GM23248 (cell line): ENCODE measurements at places on chromosomes 16 and 17.

- no peak for DNase-seq
These were observed 13.4 kb upstream of the SLC38A8 start for GRCh38 chr16:84055801-84056634.

DNA sequence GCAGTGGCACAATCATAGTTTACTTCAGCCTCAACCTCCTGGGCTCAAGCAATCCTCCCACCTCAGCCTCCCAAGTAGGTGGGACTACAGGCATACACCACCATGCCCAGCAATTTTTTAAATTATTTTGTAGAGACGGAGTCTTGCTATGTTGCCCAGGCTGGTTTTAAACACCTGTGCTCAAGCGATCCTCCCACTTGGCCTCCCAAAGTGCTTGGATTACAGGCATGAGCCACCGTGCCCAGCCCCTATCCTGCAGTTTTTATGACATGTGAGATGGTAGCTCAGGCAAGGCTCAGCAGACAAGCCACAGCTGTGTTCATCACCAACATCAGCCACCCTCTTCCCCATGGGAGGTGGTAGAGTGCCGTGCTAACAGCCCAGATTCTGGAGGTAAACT, 46.2 kb upstream of the TNRC6A start:
- DNase-seq = no peak

DNA sequence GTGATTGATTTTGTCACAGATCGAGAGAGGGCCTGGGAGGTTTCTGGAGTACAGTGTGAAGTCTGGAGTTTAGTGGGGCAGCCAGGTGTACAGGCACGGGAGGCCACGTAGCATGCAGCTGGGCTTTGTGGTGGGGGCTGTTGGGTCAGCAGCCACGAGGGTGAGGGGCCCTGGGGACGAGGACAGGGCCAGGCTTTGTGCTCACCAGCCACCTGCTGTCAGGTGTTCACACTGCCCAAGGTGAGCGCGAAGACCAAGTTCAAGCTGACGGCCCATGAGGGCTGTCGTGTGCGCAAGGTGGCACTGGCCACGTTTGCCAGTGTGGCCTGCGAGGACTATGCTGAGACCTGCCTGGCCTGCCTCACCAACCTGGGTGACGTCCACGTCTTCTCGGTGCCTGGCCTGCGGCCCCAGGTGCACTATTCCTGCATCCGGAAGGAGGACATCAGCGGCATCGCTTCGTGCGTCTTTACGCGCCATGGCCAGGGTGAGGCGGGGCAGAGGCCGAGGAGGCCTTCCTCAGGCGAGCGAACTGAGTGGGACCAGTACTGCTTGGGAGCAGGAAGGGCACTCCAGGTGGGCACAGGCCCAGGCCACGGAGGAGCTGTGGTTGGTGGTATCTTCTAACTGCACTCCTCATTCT, 15.9 kb downstream of the LLGL1 start:
- no peak for DNase-seq

- DNase-seq = no peak
These were observed 6.1 kb downstream of the CA7 start for GRCh38 chr16:66850115-66850815.

DNA sequence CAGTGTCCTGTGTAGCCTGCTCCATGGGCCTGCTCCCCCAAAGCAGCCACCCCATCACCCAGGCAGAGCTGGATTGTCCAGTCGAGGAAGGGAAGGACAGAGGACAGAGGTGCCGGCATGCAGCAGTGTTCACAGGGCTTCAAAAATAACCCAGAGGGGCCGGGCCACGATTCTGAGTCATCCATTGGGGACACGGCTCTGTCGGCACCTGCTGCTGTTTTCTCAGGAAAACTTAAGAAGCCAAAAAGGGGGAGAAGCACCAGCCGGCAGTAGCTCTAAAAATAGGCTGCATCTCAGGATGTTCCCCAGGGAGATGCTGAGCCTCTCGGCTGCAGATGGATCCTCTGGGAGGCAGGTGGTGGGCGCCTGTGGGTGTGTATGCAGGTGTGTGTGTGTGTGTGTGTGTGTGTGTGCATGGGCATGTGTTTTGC, 1.6 kb downstream of the CA7 start:
- no peak for DNase-seq

DNA sequence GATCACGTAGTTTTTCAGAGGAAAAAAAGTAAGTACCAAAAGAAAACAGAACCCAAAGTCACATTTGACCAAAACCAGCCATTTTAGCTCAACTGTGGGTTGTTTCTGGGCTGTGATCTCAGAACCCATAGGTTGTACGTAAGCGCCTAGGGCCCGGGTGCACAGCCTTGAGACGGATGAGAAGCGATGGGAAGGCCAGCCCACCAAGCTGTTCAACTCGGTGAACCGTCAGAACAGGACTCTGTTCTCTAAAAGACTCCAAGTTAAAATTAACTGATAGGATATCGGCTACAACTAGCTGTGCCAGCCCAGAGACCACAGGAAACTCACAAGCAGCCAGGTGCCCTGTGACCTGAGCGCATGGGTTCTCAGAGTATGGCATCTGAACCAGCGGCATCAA, 28.3 kb downstream of the USP22 start:
- DNase-seq = no peak
